ENCODE measurements at places on chromosomes 12 and 14. TPM values are rescaled to one million over a fixed set of nuclear protein-coding genes. Genes with fewer than 3 reads are reported as not detected.
A peak's percentile ranks its signal among the peaks of the same experiment; 100 is the strongest.

GRCh38 chr14:97776890-97777558 lies 979.8 kb downstream of the VRK1 start:
- DNase-seq, result no peak

- no peak for DNase-seq
Measured at GRCh38 chr14:92461891-92462290, 51.7 kb upstream of the RIN3 start.

DNA sequence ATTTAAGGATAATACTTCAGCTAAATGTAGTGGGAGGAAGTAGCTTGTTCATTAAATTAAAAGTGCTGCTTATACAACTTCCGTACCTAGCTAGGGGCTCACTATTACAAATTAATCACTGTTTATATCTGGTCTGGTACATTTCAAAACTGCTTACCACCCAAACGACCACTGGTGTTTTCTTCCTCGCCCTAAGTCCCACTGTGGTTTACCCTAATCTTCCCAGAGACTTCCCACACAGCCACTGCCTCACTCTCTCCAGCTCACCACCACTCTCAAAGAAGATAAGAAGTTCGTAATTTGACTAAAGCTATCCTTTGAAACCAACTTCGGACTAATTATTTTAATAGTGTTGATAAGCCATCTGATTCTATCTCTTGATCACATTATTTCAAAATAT lies 62.6 kb downstream of the PLXNC1 start:
- DNase-seq, result no peak

- no peak for DNase-seq
Measured at GRCh38 chr14:91228112-91229004, 16.1 kb downstream of the GPR68 start.

- peak; percentile 100 for DNase-seq
Measured at GRCh38 chr12:108514973-108515814, at the start of gene FICD. Gene FICD, plus strand, starts transcription at chr12:108515277. Its CDS starts 1,696 bp downstream, at chr12:108516973.

GRCh38 chr14:52400846-52401245 lies 86.7 kb downstream of the PTGER2 start:
- no peak for DNase-seq

DNA sequence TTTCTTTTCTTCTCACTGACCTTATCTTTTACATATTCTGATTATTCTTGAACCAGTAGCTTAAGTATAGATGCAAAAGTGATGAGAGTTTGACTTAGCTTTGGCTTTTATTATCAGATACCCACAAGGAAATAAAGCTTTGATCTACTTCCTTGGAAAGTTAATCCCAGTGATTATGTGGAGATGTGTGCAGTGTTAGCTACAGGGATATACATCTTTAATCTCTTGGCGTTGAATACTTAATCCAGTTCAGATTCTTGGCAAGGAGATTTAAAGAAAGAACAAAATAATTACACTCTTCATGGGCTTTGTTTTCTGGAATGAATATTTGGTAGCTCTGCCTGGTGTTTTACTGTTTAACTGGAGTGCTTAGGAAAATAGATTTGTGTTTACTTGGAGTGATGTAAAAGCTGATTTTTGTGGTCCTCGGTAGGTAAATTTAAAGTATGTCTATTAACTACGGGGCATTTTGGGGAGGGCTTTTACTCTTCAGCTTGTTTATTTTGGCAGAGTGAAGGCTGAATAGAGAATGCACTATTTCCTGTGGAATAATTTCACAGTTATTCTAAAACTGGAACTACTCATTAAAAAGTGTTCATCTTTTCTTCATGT lies 150.1 kb upstream of the LRIG3 start:
- DNase-seq, result no peak

- no peak for DNase-seq
Measured at GRCh38 chr12:15601210-15601800, 187.9 kb downstream of the EPS8 start.

GRCh38 chr12:22284871-22285270 lies 49.6 kb downstream of the ST8SIA1 start:
- DNase-seq, result no peak

DNA sequence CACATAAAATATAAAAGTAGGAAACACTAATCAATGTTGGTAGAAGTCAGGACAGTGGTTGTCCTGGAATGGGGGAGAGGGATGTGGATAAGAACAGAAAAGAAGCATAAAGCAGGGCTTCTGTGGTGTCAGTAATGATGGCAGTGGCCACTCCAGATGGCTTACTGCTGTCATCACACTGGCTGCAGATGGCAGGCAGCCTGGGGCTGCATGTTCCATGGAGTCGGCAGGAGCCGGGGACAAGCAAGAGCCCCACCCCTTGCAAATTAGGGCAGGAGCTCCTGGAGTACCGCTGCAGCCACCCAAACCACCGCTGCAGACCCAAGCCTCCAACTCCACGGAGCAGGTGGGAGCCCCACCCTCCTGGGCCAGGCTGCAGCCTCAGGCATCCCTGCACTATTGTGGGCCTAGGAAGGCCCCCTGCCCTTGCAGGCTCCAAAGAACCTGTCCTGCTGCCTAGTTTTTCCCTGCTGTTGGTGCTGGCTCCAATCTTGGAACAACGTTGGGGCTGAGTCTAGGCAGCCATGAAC lies 28.8 kb upstream of the SLC5A8 start:
- DNase-seq, result peak; percentile 81

DNA sequence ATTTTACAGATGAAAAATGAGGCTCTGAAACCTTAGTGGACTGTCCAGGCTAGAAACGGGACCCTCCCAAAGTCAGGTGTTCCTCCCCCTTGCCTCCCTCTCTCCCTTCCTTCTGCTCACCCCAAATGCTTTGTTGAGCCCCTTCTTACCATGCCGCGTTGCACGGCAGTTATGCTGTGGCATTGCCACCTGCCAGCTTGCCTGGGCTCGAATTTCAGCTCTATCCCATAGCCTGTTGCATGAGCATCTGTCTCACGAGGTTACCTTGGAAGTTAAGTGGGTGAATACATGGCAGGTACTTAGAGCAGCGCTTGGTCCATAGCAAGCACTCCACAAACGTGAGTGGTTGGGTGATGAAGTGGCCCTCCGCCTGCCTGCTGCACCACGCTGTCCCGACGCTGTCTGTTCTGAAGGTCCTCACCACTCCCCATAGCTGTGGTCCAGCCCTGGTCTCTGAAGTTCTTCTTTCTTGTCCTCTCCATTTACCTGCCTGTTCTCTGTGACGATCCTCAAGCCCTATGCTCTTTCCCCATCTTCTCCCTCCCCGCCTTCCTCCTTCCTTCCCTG lies 269.9 kb downstream of the CACNA1C start:
- DNase-seq, result no peak

DNA sequence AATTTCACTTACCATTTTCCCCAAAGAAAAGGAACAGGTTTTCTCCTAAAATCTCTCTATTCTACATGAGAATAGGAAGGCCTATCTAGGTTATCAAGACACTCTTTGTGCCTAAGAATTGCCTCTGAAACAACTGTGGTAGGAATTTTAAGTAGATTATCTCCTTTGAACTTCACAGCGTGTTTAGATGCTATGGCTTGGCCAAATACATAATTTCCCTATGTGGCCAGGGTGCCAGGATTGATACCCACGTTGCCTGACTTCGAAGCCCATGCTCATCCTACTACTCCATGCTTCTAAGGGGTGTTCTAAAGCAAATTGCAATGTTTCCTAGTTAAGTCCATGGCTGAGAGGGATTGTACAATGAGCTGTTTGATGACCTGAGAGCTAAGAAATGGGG lies 241.5 kb upstream of the FBXO33 start:
- no peak for DNase-seq

DNA sequence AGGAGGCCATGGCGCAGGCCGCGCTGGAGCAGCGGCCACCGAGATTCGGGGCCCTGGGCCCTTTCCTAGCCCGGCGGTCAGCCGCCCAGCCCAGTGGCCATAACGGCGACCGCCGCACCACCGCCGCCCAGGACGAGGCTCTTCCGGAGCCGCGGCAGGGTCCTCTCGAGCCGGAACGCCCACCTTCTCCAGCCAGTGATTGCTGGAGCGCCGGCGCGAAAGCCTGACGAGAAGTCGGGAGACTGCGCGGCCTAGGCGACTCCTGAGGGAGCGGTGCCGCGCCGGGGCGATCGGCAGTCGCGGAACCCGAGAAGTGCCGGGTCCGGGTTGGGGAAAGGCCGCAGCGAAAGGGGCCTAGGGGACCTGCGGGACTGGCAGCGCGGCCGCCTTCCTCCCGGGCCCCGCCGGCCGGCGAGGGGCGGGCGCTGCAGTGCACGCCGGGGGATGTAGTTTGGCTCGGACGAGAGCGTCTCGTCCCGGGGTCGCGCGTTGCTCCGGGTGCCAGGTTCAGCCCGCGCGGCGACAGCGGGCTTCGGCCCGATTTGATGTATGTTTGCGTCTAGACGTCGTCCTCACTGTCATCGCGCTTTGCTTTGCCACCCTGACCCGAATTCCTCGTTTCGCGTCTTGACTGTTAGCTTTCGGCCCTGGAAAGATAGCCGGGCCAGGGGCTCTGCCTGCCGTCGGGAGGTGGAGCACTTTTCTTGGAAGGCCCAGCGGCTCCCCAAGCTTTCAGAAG lies at the start of gene VTI1B:
VTI1B (minus strand) TSS at position 153 of the 739 bp plus-strand sequence; CDS start at position 10, 143 bp downstream.
- DNase-seq, result peak; percentile 91

- no peak for DNase-seq
Measured at GRCh38 chr14:69240527-69241173, 19.3 kb upstream of the GALNT16 start.

DNA sequence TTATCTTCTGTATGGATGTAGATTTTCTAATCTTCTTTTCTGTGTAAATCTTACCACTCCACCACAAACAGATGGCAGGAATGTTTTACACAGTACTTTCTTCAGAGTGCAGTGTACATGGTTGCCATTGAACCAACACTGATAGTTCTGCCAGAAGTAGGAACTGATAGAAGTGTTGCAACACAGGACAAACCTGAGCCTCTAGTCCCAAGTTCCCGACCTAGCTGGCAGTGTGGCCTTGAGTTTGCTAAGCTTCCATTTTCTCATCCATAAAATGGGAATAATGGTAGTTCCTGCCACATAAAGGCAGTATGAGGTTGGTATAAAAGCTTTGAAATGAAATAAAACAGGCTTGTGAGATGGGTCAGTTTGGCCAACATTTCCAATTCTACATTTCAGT lies 50.8 kb upstream of the SAV1 start:
- no peak for DNase-seq

DNA sequence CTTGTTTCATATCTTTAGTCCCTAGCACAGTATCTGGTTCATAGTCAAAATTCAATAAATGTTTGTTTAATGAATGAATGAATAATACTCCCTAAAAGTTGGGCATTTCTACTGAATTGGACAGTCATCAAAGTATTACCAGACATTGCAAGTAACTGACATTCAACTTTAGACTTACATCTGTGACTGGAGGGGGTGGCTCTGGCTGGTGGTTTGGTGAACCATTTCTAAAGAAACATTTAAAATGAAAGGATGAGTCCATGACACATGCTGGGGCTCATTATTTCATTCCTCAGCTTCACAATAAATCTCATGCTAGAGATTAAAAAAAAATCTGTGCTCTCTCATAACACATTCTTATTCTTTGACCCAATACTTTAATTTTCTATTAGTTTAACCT lies 20.6 kb upstream of the CSRNP2 start:
- no peak for DNase-seq

DNA sequence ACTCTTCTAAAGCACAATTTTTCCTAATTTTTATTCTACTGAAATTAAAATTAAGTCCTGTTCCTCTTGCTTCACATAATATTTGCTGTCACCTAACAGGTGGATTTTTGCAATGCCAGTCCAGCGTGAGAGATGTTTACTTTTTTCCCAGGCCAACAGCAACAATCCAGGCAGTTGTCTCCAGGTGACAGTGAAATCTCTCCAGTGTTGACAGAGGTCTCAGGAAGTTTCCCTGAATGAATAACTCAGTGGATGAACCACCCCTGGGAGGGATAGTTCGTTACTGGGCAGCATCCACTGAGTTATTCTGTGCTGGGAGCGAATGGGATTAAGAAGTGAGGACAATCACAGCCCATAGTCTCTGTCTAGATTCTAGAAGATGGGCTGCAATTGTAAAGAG lies 7.1 kb upstream of the NT5DC3 start:
- DNase-seq, result no peak

MYH6 gene
- 3.3 TPM for total RNA-seq

HHIPL1 gene
- 3.1 TPM for total RNA-seq

CLEC1B gene
- not detected for total RNA-seq

A2M gene
- 296 TPM for total RNA-seq
